Kidney (tissue), 22 donors: ENCODE measurements at places on chromosomes 7 and 10.
A peak's percentile ranks its signal among the peaks of the same experiment; 100 is the strongest.

- no peak for DNase-seq
Measured at GRCh38 chr7:95840953-95841950, 68.9 kb downstream of the DYNC1I1 start.

DNA sequence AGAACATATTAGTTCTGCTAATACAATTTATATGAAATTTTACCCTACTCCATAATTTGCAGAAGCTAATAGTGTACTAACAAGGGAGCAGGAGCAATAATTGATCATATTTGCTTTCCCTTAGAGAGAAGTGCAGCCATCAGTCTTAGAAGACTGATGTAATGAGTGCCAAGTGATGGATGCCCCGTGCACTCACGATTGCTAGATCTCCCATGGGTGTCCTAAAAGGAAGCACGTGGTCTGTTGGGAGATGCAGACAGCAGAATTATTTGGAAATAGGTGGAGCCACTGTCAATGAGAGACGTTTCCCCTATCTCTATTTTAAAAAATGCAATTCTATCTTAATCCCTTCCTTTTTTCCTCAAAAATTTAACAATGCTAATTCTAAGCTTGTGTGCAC, 772.2 kb upstream of the C7orf33 start:
- no peak for DNase-seq

GRCh38 chr7:1825897-1826741, 156.0 kb downstream of the ELFN1 start:
- DNase-seq = no peak

DNA sequence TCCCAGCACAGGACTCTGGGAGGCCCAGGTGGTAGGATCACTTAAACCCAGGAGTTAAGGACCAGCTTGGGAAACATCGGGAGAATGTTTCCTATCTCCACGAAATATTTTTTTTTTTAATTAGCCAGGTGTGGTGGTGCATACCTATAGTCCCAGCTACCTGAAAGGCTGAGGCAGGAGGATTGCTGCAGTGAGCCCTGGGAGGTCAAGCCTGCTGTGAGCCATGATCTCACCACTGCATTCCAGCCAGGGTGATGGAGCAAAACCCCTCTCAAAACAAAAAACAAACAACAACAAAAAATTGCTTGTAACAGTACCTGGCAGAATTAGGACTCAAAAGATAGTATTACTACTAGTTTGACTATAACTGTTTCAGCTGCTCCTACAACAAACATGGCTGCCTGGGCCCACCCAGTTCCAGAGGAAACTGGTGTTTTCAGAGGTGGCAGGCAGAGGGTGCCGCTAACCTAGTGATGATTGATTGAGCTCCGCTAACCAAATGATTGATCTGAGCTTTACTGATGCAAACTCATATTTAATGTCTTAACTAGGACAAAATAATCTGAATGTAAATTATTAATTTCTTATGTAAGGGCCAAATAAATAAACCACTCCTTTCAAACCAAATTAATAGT, 57.0 kb downstream of the AP3M1 start:
- no peak for DNase-seq

GRCh38 chr7:150405584-150406311, 26.6 kb downstream of the ZNF775 start:
- peak; percentile 83 for DNase-seq

DNA sequence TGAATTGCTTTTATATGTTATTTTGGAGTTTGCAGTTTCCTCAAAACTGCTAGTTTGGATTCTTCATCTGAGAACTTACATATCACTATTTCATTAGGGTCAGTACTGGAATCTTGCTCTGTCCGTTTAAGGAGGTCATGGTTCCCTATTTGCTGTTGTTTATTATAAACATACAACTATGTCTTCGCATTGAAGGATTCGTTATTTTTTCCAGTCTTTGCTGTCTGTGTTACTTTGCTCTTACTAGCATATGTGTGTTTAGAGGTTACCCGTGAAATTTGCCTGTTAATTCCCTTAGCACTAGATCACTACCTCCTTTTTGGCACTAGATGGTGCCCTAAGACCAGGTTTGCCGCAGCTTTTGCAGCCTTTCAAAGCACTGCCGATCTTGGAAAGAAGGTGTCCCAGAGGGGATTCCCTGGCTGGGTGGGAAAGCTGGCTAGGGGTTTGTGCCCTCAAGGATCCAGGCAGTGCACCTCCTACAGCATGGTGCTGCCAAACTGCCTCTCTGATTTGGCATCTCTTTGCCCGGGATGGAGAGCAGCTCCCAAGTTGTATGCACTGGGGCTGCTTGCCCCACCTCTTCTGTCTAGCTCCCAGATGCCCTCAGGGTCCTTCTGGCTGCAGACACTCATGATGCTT, 103.1 kb upstream of the APBB1IP start:
- DNase-seq = peak; percentile 74

DNA sequence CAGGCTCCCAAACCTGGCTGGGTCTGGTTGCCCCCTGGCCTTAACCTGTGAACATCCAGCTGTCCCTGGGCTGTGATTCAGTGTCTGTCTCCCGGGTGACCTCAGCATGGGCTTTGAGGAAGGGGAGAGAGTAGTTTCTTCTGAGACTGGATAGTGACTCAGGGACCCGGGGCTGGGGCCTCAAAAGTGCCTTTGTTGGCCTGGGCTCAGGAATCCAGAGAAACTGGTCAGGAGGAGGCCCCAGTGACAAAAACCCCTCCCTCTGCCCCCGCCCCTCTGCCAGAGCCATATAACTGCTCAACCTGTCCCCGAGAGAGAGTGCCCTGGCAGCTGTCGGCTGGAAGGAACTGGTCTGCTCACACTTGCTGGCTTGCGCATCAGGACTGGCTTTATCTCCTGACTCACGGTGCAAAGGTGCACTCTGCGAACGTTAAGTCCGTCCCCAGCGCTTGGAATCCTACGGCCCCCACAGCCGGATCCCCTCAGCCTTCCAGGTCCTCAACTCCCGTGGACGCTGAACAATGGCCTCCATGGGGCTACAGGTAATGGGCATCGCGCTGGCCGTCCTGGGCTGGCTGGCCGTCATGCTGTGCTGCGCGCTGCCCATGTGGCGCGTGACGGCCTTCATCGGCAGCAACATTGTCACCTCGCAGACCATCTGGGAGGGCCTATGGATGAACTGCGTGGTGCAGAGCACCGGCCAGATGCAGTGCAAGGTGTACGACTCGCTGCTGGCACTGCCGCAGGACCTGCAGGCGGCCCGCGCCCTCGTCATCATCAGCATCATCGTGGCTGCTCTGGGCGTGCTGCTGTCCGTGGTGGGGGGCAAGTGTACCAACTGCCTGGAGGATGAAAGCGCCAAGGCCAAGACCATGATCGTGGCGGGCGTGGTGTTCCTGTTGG, at the start of gene CLDN4:
TSS of gene CLDN4 (plus strand) at position 316 of the 903 bp plus-strand sequence. CDS start at position 522, 206 bp downstream.
- DNase-seq = peak; percentile 94

GRCh38 chr7:85164376-85164775, 22.5 kb downstream of the SEMA3D start:
- no peak for DNase-seq

GRCh38 chr10:100744987-100745881, at the start of gene PAX2:
TSS of gene PAX2 (plus strand) at chr10:100745582. CDS start at chr10:100746261, 679 bp downstream.
- peak; percentile 94 for DNase-seq

DNA sequence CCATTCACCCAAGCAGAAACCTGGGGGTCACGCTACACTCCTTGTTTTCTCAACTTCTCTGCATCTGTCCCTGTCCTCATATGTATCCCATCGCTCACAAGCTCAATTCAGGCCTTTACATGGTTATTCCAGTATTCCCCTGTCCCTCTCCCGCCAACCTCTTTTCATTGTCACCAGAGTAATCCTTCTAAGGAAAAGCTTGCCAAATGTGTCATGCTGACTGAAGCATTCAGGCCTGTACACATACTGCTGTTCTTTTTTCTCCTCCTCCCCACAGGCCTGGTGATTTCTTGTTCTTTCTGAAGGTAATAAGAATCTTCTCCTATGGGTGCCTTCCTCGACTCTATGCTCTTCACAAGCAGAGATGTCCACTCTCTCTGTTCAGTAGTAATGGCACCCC, 282.2 kb downstream of the PHTF2 start:
- DNase-seq = no peak
